ENCODE measurements at places on chromosomes 4 and X.

GRCh38 chr4:158605393-158605792 is 66.3 kb downstream of the C4orf46 start:
- no peaks in the 10 kb centered on the region for H3K36me3 ChIP-seq
- no peak overlapping the region for H3K27ac ChIP-seq
- H3K4me1 ChIP-seq = no peaks in the 10 kb centered on the region

- peaks cover 5% of the 10 kb centered on the region for H3K4me1 ChIP-seq
- H3K4me3 ChIP-seq = no peak overlapping the region
- no peaks in the 10 kb centered on the region for H3K36me3 ChIP-seq
- H3K27me3 ChIP-seq = no peaks in the 10 kb centered on the region
- DNase-seq = no peak
- no peak overlapping the region for H3K27ac ChIP-seq
These were observed 37.2 kb downstream of the EDNRA start for GRCh38 chr4:147518086-147518485.

- H3K27ac ChIP-seq = no peak overlapping the region
- H3K4me1 ChIP-seq = no peaks in the 10 kb centered on the region
- H3K27me3 ChIP-seq = no peaks in the 10 kb centered on the region
- H3K36me3 ChIP-seq = no peaks in the 10 kb centered on the region
- no peak for DNase-seq
These were observed 28.4 kb upstream of the CLCN4 start for GRCh38 chrX:10128386-10128785.

DNA sequence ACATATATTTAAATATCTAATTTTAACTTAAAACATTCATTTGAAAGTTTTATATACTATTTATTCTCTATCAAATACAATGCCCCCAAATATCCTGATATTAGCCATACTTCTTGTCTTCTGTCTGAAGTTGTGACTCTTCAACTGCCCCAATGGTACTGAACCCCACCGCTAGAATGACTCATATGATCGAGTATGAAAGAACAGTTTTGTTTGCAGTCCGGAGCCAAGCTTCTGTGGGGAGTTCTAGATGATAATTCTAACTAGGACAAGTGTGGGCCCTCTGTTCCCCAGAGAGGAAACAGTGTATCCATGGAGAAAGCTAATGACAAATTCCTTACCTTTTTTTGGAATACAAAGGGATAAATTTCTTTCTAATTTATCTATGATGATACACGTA is 24.7 kb upstream of the CT47A1 start:
- no peak for DNase-seq
- no peaks in the 10 kb centered on the region for H3K36me3 ChIP-seq
- H3K27ac ChIP-seq = no peak overlapping the region
- no peaks in the 10 kb centered on the region for H3K27me3 ChIP-seq
- no peak overlapping the region for H3K4me3 ChIP-seq
- no peaks in the 10 kb centered on the region for H3K4me1 ChIP-seq

- H3K4me3 ChIP-seq = no peak overlapping the region
- H3K36me3 ChIP-seq = no peaks in the 10 kb centered on the region
- no peaks in the 10 kb centered on the region for H3K27me3 ChIP-seq
- no peaks in the 10 kb centered on the region for H3K4me1 ChIP-seq
- no peak overlapping the region for H3K27ac ChIP-seq
- no peak for DNase-seq
These were observed 1588.4 kb downstream of the STIM2 start for GRCh38 chr4:28449085-28449484.

DNA sequence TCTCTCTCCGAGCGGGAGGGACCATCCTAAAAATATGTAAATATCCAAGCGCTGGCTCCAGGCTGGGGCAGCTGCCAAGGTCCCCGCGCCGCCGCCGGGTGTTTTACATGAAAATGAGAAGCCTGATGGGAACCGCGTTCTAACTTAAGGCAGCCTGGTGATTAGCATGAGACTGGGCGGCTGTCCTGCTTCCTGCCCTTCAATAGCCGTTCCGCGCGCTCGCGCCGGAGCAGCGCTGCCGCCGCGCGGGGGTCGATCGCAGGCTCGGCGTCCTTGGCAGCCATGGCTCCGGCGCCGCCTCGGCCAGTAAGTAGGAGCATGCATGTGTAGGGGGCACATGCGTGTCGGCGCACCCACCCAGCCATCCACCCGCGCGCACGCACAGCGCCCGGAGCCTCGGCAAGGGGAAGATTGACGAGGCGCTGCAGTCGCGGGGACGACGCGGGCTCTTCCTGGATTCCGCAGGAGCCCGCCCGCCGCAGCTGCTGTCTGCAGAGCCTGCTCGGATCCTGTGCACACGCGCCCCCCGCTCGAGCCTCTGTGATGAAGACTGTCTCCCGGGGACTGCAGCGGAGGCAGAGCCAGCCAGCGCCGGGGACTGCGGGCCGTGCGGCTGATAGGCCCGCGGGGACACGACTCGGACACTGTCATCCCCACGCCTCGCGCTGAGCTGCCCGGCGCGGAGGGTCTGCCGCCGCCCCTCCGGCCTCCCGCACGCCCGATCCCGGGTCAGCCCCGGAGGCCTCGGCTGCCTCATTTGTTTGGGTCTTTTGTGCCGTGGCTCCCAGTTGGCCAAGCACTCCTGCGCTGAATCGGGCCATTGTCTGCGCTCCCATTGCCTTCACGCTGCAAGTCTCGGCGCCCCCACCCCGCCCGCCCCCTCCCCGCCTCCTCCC is 734 bp downstream of the STOX2 start:
- peak; percentile 44 for DNase-seq
- H3K4me3 ChIP-seq = peak overlapping the region; percentile 79
- no peaks in the 10 kb centered on the region for H3K36me3 ChIP-seq
- no peaks in the 10 kb centered on the region for H3K27me3 ChIP-seq
- H3K27ac ChIP-seq = peak overlapping the region; percentile 92

DNA sequence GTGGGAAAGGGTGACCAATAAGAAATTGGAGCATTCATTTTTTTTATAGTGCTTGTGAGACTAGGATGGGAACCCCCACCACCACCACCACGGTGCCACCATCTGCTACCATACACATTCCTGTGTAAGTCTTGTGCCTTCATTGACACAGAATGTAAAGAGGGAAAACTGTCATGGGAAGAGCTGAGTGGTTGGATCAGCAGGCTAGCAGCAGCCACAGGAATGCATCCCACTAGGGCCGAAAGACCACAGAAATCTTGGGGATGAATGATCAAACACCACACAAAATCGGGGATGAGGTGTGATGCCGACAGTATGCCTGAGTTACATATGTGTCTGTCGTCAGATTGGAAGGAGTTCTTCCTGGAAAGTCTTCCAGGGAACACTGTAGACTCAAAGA is 69.2 kb downstream of the SRPX start:
- no peak overlapping the region for H3K27ac ChIP-seq
- no peak for DNase-seq
- H3K36me3 ChIP-seq = no peaks in the 10 kb centered on the region
- H3K4me1 ChIP-seq = no peaks in the 10 kb centered on the region

DNA sequence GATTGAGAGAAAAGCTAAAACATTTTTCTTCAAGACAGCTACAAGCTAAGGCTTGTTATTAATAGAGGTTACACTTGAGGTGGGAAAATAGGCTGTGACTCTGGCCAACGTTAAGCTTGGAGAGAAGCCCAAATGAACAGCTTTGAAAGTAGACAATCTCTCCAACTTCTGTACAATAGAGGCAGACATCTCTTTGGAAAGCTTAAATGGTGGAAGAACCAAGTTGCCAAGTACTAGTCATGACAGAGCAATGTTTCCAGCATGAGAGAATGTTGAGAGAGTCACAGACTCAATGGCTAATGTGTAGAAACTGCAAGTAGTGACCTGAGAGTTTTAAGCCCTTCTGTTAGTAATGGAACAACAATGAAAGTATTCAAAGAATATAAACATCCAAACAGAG is 298.1 kb downstream of the INPP4B start:
- H3K27me3 ChIP-seq = no peaks in the 10 kb centered on the region
- no peak overlapping the region for H3K27ac ChIP-seq
- no peak overlapping the region for H3K4me3 ChIP-seq
- peaks cover 6% of the 10 kb centered on the region for H3K4me1 ChIP-seq
- no peak for DNase-seq

DNA sequence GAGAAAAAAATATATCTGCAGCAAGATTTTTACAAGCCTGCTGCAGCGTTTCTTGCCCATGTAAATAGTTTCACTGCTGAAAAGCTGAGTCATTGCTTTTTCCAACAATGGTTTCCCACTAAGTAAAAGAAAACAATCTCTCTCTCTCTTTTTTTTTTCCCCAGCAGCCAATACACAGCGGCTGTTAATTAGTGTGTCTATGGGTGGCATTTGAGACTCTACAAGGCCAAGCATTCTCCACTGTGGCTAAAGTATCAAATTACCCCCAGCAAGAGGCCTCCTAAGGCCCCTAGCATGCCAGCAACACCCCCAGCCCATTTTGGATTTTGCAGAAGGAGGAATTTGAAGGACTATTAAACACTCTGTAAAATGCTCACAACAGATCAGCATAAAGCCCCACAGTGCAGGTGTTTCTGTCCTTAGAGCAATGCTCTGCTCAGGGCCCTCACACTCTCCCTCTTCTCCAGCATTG is 837.4 kb downstream of the TRIML1 start:
- H3K4me3 ChIP-seq = no peak overlapping the region
- no peaks in the 10 kb centered on the region for H3K27me3 ChIP-seq
- H3K36me3 ChIP-seq = no peaks in the 10 kb centered on the region
- DNase-seq = no peak
- H3K4me1 ChIP-seq = no peaks in the 10 kb centered on the region

DNA sequence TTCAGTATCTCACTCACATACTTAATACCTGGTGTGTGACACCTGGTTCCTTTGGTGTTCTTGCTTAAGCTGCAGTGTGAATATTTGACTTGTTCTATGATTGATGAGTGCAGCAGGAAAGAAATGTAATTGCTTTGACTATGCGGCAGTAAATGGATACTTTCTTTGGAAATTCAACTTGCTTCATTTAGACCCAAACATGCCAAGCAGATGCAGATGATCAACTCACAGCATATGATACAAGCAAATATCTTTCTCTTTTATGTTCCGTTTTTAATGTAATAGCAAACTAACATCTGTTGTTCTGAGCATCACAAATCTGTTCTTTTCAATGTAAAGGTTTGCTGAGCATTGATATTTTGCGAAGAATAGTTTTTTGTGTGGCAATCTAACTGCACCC is 549.5 kb downstream of the C4orf33 start:
- no peak overlapping the region for H3K4me3 ChIP-seq
- no peaks in the 10 kb centered on the region for H3K27me3 ChIP-seq
- no peak overlapping the region for H3K27ac ChIP-seq
- no peak for DNase-seq
- no peaks in the 10 kb centered on the region for H3K36me3 ChIP-seq

Data from heart right ventricle (tissue), 16 donors.